Left renal cortex interstitium (tissue), 4 donors: ENCODE measurements at places on chromosomes 2 and 18.

DNA sequence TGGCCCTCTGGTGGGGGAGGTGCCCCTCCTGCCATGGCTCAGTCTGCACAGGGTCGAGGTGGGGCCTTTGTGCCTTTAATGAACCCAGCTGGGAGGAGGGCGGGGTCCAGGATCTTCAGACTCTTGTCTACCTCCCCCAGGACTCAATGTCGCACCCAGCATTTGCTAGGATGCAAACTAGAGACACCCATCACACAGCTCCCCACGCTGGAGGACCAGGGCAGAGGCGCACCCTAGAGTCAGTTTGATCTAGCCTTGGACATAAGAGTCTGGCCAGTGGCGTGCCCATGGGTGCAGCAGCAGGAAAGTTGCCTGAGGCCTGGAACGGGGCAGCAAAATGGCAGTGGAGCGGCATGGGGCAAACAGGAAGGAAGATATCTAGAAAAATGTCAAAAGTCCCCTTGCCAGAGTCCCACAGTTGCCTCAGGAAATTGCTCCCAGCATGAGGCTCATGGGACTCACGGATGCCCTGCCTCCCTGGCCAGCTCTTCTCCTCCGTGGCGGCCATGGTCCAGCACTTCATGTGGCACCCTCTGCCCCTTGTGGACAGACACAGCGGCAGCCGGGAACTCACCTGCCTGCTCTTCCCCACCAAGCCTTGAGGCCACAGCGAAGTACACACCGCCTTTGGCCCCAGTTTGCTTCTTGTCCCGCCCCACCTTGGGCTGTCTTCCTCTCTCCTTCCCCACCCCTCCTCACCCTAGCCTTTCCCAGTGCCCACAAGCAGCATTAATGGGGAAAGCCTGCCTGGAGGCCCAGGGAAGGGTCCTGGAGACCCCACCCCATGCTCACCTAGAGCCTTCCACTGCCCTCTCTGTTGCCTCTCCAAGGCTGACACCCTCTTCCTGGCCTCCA, 17.7 kb downstream of the SH2D6 start:
- DNase-seq = no peak

GRCh38 chr2:239692362-239692851, 291.6 kb upstream of the HDAC4 start:
- no peak for DNase-seq

GRCh38 chr2:121244616-121245015, 40.4 kb downstream of the TFCP2L1 start:
- DNase-seq = no peak

DNA sequence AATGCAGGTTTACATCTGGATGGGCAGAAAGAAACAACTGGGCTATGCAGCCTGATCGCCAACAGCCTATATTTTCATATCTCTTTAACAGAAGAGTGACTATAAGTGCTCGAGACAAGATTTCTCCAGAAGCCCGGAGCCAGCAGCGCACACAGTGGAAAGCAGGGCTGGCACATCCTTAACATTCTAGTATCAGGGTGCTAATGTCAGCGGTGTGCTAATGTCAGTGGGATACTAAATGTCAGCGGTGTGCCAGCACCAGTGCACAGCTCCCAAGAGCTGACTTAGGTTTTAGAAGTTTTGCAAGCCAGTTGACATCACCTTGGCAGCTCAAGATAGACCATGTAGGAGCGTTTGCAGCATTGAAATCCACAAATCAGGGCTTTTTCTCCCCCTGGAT, 8.3 kb downstream of the BMP10 start:
- no peak for DNase-seq

- no peak for DNase-seq
Observed at GRCh38 chr2:71630454-71631328, 177.3 kb downstream of the DYSF start.

GRCh38 chr2:105882341-105882740, 137.6 kb downstream of the NCK2 start:
- DNase-seq = no peak

GRCh38 chr18:48597671-48598070, 58.8 kb downstream of the CTIF start:
- no peak for DNase-seq

DNA sequence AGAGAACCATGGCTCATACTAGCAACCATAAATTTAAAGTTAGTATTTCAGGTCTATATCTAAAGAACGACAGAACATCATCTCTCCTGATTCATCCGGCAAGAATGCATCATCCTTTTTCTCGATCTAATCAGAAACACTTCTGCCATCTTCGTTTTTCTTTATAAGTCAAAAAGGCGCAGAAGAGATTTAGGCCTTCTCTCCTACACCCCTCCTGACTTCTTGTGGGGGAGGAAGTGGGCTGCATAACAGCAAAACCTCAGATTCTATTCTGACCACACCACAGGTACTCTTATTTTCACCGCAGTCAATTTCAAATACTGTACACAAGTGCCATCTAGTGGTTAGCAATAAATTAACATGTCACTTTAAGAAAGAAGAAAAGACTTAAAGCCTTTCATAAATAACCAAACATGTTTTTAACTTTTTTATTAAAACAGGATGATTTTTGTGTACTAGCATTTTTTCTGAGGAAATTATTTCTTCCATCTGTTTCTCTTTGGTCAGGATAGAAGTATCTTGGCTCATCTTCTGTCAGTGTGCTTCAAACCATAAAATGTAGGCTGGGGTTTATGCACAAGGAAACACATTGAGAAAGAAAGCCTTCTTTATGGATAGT, 48.4 kb upstream of the PIK3C3 start:
- no peak for DNase-seq

DNA sequence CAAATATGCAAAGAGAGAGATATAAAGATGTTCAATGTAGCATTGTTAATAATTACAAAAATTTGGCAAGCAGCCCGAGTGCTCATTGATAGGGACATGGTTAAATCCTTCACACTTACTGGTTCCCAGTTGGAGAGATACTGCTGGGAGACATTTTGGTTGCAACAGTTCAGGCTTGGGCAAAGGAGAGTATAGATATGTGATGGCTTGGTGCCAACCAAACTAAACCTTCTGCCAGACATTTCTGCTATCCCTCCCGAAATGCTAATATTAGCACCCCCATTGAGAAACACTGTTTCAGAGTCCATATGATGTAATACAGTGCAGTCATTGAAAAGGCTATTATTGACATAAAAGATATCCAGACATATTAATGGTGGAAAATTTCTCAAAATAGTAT, 11.5 kb downstream of the GEN1 start:
- DNase-seq = no peak

GRCh38 chr18:10391506-10391905, 62.9 kb upstream of the APCDD1 start:
- DNase-seq = no peak

DNA sequence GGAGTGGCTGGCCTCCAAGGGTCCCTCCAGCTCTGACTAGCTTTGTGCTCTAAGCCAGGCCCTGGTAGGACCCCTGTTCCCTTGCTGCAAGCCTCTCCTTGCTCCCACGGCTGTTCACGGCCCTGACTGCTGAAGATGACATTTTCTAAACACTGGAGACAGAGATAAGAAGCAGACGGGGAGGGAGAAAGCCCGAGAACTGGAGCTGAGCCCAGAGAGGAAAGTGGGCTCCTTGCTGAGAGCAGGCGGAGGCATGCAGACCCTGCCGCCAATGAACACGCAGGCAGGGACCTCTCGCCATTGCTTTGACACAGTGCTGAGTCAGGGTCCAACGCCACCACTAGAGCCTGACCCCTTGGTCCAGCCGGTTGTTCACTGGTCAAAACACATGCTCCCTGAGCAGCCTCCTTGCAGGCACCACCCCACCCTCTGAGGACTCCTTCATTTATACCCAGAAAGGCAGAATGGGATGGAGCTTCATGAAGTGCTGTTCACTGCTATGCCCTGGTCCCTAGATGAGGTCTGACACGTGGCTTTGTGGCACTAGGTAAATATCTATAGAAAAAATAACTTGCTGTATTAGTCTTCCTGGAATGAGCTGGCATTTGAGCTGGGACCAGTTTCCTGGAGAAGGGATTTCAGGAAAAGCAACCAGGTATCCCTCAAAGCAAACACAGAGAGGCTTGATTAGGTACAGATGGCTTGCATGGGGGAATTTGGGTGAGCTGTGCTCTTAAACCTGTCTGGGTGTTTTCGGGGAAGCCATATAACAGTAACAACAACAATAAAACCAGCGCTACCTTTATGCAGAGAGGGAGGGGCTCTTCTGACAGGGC, 65.7 kb downstream of the MCFD2 start:
- DNase-seq = no peak

DNA sequence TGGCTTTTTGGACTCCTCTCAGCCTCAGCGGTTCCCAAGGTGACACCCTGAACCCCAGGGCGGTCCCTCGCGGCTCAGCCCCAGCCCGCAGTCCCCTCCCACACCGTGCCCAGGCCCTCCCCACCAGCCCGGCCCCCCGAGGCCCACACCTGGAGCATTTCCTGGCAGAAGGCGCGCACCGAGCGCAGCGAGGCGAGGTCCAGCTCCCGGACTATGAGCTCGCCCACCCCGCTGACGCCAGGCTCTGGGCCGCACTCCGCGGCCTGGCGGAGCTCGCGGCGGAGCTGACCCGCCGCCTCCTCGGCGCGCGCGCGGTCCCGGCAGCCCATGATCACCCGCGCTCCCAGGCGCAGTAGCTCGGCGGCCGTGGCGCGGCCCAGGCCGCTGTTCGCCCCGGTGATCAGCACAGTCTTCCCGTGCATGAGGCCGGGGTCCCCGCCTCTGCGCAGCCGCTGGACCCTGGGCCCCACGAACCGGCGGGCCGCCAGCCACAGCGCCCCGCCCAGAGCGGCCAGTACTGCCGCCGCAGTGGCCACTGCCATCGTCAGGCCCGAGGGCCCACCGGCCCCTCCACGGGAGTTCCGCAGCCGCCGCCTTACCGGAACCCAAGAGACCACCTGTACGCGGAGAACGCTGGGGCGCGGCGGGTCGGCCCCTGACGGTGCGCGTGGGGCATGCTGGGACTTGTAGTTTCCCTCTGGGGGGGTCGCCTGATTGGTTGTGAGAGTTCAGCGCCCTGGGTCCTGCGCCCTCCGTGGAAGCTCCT, at the start of gene RDH14:
TSS of gene RDH14 (minus strand) at position 623 of the 766 bp plus-strand sequence. CDS start at position 542, 81 bp downstream.
- DNase-seq = peak; percentile 92

DNA sequence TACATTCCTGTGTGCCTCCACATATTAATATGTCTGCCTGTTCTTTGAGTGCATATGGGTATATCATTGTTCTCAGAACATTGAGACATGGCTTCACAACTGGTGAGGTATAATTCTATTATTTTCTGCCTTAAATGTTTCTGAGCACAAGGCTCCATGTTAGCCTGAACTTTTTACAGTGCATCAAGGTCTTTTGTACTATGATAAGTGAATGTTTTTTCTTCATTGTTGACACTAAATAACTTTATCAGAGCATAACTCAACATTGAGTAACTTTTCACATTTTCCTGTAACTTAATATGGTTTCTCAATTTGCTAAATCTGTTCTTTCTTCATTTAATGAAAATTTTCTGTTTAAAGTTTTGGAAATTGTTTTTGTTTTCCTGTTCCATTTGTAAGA, 262.9 kb downstream of the HNMT start:
- DNase-seq = no peak

DNA sequence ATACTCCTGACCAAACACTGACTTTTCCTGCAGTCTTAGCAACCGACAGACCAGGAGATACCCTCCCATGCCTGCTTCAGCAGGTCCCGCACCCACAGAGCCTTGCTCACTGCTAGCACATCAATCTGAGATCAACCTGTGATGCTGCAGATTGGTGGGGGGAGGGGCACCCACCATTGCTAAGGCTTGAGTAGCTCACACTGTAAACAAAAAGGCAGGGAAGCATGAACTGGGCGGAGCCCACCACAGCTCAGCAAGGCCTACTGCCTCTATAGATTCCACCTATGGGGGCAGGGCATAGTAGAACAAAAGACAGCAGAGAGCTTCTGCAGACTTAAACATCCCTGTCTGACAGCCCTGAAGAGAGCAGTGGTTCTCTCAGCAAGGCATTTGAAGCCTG, 109.7 kb downstream of the SP100 start:
- no peak for DNase-seq

DNA sequence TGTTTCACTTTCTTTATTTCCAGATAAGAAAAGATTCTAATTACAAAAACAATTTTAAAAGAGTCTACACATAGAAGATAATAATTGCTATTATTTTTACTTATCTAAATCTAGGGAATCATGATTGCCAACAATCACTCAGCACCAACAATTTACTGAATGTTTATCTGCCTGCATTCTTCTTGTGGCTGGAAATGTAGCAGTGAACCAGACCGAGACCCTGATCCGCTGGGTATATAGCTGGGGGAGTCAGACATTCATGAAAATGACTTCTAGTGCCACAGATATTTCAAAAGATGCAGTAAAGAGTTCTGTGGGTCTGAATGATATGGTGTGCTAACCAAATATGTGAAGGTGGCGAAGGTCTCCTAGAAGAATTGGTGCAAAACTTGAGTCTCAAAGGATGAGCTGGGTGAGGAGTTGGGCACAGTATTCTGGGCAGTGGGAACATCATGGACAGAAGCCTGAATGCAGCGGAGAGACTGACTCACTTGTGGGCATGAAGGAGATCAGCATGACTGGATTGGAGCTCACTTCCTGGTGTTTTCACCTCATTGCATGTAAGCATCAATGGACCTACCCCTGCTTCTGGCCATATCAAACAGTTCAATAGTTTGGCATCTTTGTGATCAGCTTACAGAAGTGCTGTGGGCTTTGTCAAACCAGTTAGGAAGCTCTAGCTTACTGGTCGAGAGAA, 26.1 kb upstream of the FN1 start:
- no peak for DNase-seq

GRCh38 chr2:102271844-102272243, 39.5 kb upstream of the IL1RL1 start:
- no peak for DNase-seq

DNA sequence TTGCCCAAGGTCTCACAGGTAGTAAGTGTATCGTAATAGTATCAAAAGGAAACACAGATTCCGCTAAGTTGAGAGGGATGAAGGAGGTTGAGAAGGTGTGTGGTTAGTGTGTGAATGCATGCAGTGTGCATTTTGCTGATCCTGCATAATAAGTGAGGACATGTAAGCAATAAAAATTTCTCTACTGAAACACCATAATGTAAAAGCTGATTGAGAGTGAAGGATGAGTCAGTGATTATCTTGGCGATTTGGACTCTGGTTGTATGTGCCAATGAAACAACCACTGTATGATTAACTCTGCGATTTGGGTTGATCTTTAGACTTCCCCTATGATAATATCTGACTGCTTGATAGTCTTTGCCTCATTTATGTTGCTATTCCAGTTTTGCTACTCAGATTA, 16.7 kb upstream of the ADGRF3 start:
- no peak for DNase-seq

DNA sequence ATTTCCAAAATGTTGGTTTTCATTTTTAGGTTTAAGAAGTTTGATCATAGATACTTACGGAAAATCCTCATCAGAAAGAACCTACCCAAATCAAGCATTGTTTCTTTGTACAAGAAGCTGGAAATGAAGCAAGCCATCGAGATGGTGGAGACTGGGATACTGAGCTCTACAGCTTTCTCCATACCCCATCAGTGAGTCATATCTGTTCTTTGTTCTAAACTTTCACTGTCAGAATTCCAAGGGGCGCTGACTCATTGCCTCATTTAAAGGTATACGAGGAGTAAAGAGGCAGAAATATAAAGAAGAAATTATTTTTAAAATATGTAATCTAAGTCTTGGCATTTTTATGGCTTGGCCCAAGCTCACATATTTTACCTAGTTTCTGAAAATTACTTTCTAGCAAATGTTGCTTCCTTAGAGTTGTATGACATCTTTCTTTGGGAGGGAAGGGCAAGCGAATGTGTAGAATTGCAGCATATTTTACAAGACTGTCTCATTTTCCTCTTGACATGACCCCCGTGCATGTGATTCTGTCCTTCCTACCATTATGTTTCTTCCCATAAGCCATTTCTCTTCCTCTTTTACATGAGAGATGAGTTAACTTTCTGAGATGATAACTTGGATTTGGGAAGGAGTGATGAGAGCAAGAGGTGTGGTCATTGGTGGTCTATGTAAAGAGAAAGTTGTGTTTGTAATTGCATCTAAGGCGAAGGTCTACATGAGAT, 41.2 kb downstream of the SLC9A4 start:
- DNase-seq = no peak
